AML-193 (cell line): ENCODE measurements at places on chromosomes 2 and 18.

GRCh38 chr2:8457092-8457481, 224.8 kb upstream of the ID2 start:
- DNase-seq, result no peak

- DNase-seq, result no peak
Observed at GRCh38 chr18:34114996-34115395, 109.7 kb downstream of the NOL4 start.

DNA sequence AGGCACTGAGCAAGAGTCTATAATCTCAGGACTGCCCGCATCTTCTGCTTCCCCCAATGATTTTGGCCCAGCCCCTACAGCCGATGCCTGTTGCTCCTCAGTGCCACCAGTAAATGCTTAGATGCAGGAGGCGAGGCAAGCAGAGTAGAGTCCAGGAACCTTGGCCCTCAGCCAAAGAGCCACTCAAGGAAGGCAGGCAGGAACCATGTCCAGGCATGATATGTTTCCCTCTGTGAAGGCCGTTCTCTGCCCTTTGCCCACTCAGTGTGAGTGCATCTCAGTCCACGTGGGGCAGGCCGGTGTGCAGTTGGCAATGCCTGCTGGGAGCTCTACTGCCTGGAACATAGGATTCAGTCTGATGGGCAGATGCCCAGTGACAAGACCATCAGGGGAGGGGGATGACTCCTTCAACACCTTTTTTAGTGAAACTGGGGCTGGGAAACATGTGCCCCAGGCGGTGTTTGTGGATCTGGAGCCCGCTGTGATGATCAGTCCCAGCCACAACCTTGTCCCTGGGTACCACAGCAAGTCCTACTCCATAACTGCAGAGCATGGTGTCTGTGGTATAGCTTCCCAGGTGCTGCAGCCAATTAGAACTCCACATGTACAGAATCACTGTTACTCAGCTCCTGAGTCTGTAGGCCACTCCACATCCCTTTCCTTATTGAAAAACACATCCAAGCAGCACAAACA, 9.7 kb upstream of the DNAJB2 start:
- DNase-seq, result no peak

GRCh38 chr18:41532344-41533086, 422.5 kb upstream of the PIK3C3 start:
- no peak for DNase-seq

- no peak for DNase-seq
Observed at GRCh38 chr2:200335657-200336056, 29.2 kb downstream of the SPATS2L start.

GRCh38 chr18:44569391-44570055, 111.2 kb upstream of the SETBP1 start:
- no peak for DNase-seq

DNA sequence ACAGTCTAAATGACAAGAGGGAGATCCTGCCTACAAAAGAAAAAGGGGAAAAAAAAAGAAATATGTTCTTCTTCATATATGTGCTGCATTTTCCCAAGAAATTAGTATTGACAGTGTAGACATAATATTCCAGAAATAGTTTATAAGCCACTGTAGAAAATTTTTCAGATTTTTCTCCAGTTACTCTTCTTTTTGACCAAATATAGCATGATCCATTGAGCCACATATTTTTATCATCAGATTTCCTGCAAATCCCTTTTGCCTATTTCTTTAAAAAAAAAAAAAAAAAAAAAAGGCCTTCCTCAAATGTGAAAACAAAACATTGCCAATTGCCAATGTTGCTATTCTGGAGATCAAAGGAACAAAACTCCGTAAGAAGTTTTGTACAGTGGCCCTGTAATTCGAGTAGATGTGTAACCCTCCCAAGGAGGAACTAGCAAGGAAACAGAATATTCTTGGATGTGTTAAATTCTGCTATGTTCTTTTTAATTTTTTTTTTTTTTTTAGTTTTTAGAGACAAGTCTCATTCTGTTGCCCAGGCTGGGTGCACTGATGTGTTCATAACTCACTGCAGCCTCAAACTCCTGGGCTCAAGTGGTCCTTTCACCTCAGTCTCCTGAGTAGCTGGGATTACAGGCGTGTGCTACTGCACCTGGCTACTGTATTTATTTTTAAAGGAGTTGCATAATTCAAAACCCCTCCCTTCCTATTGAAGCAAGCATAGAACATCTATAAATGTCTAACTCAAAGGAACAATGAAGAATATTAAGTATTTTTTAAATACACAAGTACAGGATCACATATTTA, 12.5 kb upstream of the CABYR start:
- DNase-seq, result no peak

DNA sequence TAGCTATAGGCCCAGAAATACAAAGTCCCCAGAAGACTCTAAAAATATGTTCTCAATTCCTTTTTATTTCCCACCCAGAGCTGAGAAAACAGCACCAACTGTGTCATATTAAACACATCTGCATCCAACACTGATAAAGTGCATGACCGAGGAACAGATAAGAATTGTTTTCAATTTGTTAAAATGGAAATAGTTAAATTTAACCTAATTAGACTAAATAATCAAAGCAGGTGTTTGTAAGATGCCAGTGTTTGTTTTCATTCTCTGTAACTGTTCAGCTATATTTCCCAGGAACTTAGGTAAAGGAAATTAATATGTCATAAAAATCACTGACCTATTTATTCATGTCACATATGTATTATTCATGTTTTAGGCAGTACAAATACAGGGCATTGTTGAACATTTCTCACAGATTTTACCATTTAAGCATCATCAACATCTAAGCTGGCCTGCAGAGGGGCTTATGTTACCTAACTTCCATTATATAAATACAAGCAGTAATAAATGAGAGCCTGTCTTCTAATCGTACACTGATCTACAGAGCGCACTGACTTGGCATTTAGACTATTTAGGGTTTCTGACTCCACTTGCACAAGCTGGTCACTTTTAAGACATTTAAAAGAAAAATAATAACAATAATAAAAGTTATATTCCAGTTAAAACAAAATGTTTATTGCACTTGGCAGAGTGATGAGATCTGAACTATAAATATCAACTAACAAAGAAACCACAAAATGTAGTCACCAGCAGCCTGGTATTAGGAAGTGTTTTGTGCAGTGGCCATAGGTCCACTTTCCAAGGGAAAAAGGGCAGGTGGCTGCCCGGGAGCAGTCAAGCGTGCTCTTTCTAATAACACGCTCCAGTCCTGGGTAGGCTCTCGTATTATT, 86.6 kb upstream of the ZFP36L2 start:
- no peak for DNase-seq

GRCh38 chr2:50648041-50648700, 383.8 kb downstream of the NRXN1 start:
- no peak for DNase-seq

GRCh38 chr2:23530206-23530908, 145.4 kb downstream of the KLHL29 start:
- DNase-seq, result no peak

GRCh38 chr2:113211226-113212105, 37.7 kb downstream of the PSD4 start:
- no peak for DNase-seq

DNA sequence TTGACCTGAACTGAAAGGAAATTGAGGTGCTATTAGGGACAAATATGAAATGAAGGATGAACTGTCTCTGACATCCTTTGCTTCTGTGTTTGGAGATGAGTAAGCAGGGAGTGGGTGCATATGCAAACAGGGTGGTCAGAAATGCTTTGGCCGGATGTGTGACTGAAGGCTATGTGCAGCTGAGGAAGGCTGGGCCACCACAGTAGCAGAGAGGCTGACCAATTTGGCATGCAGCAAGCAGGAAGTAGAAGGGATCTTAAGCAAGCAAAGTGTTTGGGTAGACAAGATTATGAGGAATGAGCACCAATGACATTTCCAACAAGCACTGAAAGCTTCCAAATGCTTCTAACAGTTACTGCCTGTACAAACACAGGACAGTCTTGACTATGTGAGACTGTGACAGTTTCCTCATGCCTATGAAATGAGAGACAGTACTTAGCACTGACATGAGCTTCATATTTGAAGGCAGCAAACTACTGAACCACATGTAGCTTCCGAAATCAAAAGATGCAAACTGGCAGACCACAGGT, 3.3 kb upstream of the ACTR3 start:
- peak; percentile 94 for DNase-seq

DNA sequence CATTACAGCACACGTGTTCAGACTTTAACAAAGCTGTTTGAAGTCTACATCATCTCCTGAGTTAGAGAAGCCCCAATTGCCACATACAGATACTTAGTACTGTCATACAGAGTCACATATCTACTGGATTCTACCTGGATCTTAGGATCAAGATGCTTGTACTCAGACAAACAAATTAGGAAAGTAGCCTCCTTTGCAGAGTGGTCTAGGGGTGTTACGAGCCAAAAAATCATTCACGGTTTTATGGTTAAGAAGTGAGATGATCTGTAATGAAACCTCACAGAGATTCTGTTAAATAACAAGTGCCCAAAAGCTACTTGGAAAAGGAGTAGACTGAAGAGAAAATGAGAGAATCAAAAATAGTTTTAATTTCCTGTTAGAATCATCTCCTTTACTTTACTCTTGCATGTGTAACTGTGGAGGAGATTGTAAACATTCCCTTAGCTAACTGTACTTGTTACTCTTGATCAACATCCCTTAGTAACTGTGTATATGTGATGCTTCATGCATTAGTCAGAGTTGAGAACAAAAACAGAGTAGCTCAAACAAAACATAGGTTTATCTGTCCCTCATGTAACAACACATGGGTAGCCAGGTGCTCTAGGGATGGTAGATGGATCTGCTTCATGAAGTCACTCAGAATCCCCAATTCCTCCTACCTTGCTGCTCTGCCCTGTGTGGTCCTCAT, 16.4 kb upstream of the IL1RL1 start:
- DNase-seq, result no peak

- DNase-seq, result no peak
Observed at GRCh38 chr2:121151311-121152109, 133.5 kb downstream of the TFCP2L1 start.

DNA sequence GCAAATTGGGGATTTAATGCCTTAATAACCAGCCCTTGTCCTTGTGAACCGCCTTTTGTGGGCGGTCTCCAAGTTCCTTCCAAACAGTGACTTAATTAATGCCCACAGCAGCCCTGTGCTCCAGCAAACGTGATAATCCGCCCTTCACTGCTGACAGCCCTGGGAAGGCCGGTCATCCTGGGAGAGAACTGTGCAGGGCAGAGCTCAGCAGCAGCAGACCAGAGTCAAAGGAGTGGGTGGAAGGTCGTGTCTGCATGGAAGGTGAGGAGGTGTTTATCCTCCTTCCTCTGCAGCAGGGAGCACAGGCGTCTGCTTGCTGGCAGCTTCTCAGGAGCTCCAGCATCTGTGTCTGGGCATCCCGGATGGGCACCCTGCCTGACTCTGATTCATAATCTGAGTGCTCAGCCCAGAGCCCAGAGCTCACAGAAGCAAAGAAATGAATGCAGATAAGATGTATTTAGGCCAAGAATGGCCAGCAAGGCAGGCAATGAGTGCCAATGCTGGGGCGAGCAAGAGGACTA, 270.0 kb upstream of the PXDN start:
- no peak for DNase-seq

DNA sequence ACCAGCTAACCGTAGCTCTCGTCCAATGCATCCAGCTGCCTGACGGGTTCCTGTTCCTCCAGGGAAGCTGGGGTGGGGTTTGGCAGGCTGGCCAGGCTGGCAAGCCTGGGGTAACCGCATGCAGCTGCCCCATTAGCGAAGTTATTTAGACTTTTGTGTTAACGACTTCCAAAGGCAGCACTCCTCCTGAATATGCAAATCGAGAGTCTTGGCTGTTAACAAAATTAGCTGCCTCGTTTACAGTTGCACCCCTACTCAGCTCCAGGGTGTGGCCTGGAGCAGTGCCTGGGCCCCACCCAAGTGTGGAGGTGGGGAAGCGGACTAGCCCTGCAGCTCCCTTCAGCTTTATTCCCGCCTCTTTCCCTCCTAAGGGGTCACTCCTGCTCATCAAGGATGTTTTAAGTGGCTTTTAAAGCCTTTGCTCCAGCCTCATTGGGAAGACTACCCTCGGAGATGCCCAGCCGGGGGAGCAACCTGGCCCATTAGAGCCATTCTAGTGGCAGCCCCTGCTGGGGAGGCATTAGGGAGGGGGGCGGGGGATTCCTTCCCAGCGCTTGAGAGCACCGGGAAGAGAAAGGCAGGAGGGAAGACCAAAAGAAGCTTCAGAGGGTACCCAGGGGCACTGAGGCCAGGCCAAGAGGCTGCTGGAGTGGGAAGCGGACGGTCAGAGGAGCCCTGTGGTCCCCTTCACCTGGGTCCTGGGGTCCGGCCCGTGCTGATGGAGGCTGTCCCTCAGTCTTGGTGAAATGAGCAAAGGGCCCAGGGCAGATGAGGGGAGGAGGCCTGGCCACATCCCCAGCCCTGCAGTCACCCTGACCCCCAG, 204.1 kb downstream of the CELF4 start:
- DNase-seq, result no peak

GRCh38 chr2:185372188-185372587, 366.4 kb upstream of the FSIP2 start:
- no peak for DNase-seq

DNA sequence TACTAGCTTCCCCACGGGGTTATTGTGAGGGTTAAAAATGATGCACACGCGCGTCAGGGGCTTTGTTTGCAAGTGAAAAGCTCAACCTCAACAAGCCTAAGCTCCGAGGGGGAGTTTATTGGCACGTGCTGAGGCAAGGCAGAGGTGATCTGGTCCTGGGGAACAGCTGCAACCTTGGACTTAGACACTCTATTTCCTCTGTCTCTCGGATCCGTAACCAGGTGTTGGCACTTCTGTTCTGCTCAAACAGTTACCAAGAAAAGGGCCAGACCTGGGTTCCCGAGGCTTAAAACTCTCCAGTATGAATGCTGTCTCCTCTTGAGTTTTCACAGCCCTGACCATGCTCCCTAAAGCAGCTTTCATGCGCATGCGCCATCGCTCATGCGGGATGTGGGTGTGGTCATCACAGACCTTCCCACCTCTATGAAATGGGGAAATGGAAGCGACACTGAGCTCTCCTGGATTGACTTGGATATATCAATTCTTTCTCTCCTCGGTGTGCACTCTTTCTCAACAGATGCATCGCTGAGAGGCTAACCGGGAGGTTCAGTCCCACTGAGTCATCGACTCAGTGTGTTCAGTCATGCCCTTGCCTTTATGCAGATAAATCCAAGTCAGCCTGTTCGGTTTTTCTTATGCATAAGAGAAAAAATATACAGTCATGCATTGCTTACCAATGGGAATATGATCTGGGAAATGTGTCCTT, 19.9 kb upstream of the RAB31 start:
- no peak for DNase-seq

- DNase-seq, result no peak
Observed at GRCh38 chr2:53129851-53130250, 637.8 kb upstream of the CHAC2 start.
